ENCODE measurements at places on chromosomes 6 and 20.

GRCh38 chr6:74851596-74851995, 354.3 kb downstream of the COL12A1 start:
- peak; percentile 80 for DNase-seq

- no peak for DNase-seq
Observed at GRCh38 chr6:142884214-142885035, 60.6 kb downstream of the HIVEP2 start.

GRCh38 chr20:45826381-45827019, 612 bp downstream of the TNNC2 start:
- no peak for DNase-seq

DNA sequence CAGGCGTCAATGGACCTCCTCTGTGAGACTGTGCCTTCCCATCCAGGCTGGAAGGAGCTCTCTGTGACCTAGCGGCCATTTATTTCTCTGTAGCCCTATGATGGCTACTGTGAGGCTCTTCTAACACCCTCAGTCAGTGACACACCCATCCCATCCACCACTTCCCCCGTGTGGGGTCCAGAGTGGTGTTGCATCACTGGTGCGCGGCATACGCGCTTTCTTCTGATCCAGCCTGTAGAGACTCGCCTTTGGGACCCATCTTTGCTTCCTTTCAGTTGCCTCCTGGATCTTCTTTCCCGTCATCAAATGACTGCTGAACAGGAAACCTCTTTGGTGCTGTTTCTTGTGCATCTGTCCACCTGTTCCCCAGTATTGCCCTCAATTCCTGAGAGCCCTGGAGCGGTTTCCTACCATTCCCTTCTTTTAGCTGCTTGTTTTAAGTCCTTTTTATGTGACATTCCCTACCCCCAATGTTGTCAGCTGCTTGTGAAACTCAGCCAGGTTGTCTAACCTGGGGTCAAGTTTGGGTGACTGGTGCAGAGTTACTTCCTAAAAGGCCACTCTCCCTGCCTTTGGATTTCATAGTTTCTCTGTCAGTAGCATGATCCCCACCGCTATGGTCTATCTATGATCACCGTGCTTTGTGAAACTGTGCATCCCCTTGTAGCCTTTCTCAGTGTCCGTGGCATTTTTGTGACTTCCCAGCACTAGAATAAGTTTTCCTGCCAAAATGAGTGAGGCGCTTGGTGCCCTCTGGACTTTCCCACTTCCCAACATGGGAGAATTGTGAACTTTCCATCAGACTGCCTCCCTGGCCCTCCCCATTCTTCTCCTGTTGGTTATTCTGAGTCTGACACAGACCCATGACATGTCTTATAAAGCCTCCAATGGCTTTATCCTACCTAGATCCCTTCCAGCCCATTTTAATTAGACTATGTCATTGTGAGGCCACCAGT, 5.7 kb downstream of the PRR3 start:
- DNase-seq, result no peak

- peak; percentile 91 for DNase-seq
Observed at GRCh38 chr6:135870722-135871121, 19.2 kb downstream of the PDE7B start.

- no peak for DNase-seq
Observed at GRCh38 chr6:130382872-130383490, 17.2 kb downstream of the TMEM200A start.

Measured in fibroblast of skin of left biceps (primary cell).